Ovary (tissue), 10 donors: ENCODE measurements at places on chromosomes 16 and 17.

DNA sequence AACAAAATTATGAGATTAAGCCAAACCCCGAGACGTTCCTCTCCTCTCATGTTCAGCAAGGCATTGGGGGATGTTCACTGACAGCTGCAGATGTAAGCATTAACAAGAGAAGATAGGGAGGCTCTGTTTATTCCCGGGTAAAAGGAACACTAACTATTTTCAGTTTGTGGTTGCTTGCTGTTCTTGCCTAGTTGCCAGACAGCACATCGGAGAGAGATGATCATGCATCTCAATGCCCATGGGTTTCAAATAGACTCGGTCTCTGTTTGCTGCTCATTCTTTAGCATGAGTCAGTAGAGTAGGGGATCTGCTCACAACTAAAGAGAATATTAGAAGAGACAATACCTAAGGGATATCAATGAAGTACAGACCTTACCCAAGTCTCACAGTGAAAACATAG, 78.3 kb downstream of the TMEM100 start:
- no peak for DNase-seq

DNA sequence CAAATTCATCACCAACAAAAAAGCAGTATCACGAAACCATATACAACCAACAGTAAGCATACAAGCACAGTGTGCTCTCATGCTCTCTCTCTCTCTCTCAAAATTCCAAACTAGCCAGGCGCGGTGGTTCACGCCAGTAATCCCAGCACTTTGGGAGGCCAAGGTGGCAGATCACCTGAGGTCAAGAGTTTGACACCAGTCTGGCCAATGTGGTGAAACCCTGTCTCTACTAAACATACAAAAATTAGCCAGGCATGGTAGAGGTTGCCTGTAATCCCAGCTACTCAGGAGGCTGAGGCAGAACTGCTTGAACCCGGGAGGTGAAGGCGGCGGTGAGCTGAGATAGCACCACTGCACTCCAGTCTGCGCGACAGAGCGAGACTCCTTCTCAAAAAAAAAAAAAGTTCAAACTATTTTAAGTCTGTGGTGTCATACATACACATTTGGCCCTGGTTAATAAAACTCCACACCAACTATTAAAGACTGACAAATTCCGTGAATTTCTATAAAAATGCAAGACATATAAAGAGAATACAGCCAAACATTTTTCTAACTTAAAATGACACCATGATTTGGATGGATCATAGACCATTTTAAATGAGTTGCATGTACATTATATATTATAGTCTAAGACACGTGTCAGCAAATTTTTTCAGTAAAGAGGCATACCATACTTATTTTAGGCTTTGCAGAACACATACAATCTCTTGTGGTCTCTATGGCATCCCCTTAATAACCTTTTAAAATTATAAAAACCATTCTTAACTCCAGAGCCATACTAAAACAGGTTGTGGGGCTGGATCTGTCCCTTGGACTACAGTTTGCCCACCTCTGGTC, 30.9 kb downstream of the GLG1 start:
- DNase-seq: no peak

GRCh38 chr16:49608779-49609178, 235.2 kb downstream of the C16orf78 start:
- DNase-seq: no peak

- no peak for DNase-seq
These were observed 367.2 kb downstream of the CDH13 start for GRCh38 chr16:82993926-82994325.

GRCh38 chr16:54473226-54473993, 186.8 kb upstream of the IRX3 start:
- DNase-seq: no peak

GRCh38 chr16:81885976-81886586, 107.0 kb downstream of the PLCG2 start:
- no peak for DNase-seq

DNA sequence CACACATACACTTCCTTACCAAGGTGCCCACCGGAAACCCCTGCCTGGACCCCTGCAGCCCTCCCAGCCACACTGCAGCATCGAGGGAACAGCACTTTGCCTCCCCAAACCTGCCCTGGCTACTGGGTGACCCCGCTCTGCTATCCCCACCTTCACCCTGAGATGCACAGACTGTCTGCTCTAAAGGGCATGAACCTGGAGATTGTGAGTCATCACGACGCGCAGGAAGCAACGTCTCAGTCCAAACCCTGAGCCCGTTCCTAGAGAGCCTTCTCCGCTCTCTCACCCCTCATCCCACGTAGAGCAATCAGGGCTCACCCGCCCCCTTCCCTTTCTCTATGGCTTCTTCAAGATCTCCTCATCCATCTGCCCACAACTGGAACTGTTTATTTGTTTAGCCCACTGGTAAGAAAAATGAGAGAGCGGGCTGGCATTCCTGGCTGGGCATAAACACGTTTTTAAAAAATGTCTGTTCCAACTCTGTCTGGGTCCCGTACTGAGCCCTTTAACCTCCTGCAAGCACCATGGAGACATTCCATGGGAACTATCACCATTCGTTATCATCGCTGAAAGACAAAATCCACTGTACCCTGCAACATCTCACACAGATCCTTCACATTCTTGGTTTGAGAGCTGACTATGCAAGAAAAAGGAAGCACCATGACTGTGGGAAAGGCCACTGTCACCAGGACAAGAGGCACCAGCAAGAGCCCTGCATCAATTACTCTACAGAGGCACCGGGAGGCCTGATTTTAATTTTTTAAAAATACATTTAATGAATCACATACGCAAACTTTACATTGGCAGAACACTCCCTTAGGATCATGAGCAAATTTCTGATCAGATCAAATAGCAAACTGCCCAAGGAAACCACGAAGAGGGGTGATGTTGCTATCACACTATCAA, 28.2 kb downstream of the ZFHX3 start:
- no peak for DNase-seq

GRCh38 chr16:83955218-83956130, 2.4 kb downstream of the OSGIN1 start:
- peak; percentile 57 for DNase-seq

DNA sequence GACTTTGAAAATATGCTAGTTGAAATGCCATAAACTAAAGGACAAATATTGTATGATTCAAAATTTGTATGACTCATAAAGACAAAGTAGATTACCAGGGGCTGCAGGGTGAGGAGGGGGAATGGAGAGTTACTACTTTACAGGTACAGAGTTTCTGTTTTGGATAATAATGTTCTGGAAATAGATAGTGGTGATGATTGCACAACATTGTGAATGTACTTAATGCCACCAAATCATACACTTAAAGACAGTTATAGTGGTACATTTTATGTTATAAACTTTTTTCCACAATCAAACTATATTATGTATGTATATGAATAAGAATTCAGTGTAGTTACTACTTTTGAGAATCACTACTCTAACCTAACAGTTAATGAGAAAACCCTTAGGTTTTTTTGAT, 368.1 kb downstream of the ZFHX3 start:
- DNase-seq: no peak

DNA sequence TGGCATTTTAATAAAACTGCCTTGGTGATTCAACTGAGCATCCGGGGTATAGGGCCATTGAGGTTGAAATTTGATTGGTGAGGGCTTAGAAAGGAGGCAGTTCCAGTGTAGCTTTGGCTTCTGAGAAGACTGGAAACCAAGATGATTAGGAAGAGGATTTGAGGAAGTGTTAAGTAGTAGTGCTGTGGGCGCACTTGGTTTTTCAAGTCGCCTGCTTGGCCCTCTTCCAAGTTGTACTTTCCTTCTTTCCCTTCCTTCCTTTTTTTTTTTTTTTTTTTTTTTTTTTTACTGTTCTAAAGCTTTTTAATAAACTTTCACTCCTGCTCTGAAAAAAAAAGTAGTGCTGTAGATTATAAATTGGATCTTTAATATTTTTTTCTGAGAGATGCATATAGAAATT, 320.5 kb downstream of the UTP18 start:
- DNase-seq: no peak

DNA sequence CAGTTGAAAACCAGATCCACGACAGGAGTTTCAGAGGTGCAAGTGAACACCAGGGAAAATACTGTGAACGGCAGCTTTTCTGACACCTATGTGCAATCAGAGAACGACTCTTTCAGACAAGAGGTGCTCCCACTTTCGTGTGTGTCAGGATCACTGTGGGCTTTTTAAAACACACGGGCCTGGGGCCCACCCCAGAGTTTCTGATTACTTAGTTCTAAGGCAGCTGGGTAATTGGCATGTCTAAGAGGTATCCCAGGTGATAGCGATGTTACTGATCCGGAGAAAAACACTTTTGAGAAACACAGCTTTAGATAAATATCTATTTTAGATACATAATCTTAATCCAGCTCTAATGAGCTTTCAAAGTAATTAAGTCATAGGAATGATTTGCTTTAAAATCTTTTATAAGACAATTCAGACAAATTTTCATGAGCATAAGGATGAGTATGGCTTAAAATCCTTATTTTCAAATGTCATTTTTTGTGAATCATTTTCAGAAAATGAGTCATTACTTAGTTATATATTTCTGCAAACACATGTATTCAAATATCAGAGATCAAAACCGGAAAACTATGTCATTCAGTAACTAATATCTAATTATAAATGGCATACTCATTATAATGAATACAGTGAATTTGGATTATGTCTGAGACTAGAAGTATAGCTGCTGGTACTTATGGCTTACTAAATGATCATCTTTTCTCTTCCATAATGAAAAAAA, 217.9 kb upstream of the PSMD7 start:
- no peak for DNase-seq
